ENCODE measurements at places on chromosomes 12 and 14. TPM values are rescaled to one million over a fixed set of nuclear protein-coding genes. Genes with fewer than 3 reads are reported as not detected.
A peak's percentile ranks its signal among the peaks of the same experiment; 100 is the strongest.

DNA sequence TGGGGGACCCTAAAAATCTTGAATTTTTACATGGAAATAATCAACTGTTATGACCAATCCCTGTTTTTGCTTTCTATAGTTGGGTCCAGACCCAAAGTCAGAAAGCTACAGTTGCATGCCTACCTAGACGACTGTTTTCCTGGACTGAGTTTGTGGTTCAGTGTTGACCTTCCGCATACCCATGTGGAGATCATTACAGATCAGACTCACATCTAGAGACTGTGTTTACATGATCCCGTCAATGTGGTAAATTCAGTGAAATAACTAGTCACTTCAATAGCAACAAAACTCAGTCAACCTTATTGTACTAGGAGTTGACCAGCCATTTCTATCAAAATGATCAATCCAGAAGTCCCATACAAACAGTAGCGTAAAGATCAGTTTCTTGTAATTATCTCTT, 257.6 kb downstream of the EGLN3 start:
- no peak overlapping the region for H3K27ac ChIP-seq
- H3K4me1 ChIP-seq, result no peaks in the 10 kb centered on the region
- peaks cover 13% of the 10 kb centered on the region for H3K27me3 ChIP-seq
- H3K36me3 ChIP-seq, result no peaks in the 10 kb centered on the region
- no peak overlapping the region for H3K4me3 ChIP-seq
- no peak for DNase-seq

DNA sequence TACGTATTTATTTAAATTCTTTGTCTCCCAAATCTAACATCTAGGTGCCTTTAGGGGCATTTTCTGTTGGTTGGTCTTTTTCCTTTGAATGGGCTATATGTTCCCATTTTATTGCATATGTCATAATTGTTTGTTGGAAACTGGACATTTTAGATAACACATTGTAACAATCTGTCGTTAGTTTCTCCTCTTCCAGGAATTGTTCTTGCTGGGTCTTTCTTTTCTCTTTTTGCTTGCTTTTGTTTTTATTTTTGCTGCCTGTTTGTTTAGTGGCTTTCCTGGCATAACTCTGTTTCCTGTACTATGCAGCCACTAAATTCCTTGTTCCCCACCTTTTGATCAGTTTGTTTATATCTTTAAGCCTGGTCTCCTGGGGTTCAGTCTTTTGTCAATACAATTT, 244.3 kb upstream of the RTL1 start:
- H3K27ac ChIP-seq, result no peak overlapping the region
- H3K27me3 ChIP-seq, result peaks cover 2% of the 10 kb centered on the region
- no peaks in the 10 kb centered on the region for H3K4me1 ChIP-seq
- DNase-seq, result no peak
- H3K36me3 ChIP-seq, result no peaks in the 10 kb centered on the region
- no peak overlapping the region for H3K4me3 ChIP-seq

- no peaks in the 10 kb centered on the region for H3K4me1 ChIP-seq
- DNase-seq, result no peak
- H3K4me3 ChIP-seq, result no peak overlapping the region
- H3K36me3 ChIP-seq, result no peaks in the 10 kb centered on the region
- H3K27ac ChIP-seq, result peak overlapping the region; percentile 55
These were observed 670.3 kb upstream of the TBX3 start for GRCh38 chr12:115354007-115354890.

Gene TSPAN9
- 40.1 TPM for total RNA-seq

Gene ESR2
- 0.55 TPM for total RNA-seq
